Cortex of kidney (tissue), 1 donor: ENCODE measurements at places on chromosomes 3 and 15.

- DNase-seq, result no peak
Measured at GRCh38 chr3:194339356-194339755, 11.8 kb downstream of the CPN2 start.

- DNase-seq, result no peak
Measured at GRCh38 chr3:181630853-181631252, 80.9 kb upstream of the SOX2 start.

DNA sequence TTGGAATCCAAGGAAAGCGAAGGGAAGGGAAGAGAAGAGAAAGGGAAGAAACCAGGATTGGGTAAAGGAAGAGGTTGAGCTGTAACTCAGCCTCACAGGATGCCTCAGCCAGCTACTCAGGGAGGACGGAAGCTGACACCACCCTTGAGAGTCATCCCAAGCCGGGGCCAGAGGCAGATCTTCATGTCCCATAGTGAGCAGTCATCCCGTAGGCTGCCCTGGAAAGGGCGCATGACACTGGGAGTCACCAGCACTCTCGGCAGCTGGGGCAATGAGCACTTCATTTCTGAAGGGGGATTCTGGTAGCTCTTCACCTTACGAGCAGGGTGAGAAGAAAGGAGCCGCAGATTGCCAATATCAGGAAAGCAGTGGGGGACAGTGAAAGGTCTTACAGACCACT lies 60.1 kb upstream of the PCSK6 start:
- DNase-seq, result no peak

- no peak for DNase-seq
Measured at GRCh38 chr3:181715571-181716340, 4.0 kb downstream of the SOX2 start.

DNA sequence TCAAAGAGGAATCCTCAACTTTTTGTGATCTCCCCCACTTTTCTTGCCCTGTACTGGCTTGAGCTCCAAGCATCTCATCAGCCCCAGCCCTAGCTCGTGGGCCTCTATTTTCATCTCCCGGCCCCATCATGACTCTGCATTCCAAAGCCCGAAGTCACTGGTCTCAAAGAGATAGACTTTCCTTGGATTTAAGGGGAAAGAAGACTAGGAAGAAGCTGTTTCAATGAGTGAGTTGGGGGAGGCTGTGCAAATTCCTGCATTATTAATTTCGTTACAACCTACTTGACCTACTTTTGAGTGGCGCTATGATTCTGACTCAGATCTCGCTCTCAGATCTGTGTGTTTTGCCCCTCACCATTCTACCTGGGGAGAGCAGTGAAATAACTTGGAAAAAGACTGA lies 266.6 kb upstream of the TBL1XR1 start:
- no peak for DNase-seq

- no peak for DNase-seq
Measured at GRCh38 chr3:4284865-4285264, 18.3 kb upstream of the SETMAR start.

DNA sequence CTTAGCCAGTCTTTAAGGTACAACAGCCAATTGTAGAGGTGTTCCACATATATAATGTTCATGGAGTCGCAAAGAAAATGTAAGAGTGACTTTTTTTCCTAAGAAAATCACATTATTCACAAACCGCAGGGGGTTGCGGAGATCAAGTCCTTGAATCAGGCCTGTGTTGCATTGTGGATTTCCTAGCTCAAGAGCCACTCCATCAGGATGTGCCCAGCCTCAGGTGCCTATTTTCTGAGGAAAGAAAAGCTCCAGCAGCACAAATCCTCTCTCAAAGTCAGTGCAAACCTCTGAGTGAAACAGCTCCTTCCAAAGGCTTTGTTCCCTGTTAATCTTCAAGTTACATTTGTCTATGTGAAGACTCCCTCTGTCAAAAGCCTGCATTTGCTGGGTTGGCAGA lies 349.4 kb downstream of the CLSTN2 start:
- no peak for DNase-seq

DNA sequence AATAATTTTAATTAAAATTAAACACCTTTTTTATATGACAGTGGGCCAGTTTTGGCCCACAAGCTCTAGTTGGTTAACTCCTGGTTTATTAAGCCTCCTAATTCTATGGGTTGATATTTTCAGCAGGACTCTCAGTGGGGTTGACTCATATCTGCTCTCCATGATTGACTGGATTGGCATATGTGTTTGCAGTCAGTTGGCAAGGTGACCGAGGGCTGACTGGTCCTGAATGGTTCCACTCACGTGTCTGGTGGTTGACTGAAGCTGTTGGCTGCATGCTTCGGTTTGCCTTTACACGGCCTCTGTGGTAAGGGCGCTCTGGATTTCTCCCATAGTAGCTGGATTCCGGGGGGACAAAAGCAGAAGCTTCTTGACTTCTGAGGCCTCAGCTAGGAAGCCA lies 65.3 kb upstream of the ZNF280D start:
- DNase-seq, result no peak

DNA sequence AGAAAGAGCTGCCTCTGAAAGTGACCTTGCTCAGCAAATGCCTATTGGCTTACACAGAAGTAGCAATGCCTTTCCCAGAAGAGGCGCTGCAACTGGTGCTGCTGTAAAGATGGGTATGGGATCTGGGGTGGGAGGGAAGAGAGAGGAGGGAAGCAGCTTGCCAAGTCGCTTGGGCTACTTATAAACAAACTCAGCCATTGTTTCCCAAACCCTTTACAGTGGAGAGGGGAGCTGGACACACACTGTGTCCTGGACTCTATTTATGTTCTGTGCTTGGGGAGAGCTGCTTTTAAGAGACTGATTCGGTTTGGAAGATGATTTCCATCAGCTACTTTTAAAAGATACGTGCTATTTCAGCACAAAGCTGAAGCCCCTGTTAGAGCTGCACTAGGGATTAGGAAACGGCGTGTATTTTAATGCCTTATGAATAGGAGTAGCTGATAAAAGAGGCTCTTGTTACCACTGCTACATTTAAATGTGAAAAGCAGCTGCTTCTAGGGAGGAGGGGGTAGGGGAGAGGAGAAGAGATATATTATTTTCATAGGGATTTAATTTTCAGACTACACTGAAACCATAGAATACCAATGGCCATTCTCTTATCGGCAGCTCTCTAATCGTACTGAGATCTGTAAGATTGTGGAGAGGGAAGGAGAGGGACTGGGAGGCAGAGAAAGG lies 440.6 kb downstream of the MCTP2 start:
- no peak for DNase-seq

GRCh38 chr3:68089572-68090011 lies 435.2 kb upstream of the SUCLG2 start:
- no peak for DNase-seq

DNA sequence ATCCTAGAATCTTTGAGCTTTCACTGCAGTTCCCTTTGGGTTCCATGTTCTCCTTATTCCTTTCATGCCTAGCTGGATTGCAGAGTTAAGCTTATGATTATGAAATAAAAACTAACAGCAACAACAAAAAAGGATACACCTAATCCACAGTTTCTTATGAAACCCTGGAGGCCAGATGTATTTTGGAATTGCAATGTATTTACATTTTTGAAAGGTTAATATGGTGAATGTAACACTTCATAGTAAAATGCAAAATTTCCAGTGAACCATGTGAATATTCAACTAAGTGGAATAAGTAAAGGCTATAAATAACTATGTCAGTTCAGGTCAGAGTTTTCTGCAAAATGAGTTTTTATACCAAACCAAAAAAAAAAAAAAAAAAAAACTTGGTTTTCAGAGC lies 65.8 kb upstream of the FLNB start:
- DNase-seq, result no peak

GRCh38 chr3:60262546-60262945 lies 988.7 kb downstream of the FHIT start:
- no peak for DNase-seq

DNA sequence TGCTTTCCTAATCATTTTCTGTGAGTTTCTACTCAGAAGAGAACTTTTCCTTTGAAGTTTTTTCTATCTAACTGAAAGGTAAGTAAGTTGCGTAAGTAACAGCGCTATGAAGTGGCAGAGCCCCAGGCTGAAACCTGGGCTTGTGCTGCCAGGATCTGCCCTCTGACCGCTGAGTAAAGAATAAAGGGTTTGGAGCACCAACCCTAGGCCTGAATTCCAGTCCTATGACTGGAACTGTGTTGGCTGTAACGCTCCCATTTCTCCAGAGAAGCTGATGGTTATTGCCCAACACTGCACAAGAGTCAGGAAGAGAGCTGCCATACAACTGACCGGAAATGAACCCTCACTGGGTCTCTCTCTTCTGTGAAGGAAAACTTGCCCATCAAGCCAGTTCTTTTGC lies 87.0 kb downstream of the FOXB1 start:
- DNase-seq, result no peak

DNA sequence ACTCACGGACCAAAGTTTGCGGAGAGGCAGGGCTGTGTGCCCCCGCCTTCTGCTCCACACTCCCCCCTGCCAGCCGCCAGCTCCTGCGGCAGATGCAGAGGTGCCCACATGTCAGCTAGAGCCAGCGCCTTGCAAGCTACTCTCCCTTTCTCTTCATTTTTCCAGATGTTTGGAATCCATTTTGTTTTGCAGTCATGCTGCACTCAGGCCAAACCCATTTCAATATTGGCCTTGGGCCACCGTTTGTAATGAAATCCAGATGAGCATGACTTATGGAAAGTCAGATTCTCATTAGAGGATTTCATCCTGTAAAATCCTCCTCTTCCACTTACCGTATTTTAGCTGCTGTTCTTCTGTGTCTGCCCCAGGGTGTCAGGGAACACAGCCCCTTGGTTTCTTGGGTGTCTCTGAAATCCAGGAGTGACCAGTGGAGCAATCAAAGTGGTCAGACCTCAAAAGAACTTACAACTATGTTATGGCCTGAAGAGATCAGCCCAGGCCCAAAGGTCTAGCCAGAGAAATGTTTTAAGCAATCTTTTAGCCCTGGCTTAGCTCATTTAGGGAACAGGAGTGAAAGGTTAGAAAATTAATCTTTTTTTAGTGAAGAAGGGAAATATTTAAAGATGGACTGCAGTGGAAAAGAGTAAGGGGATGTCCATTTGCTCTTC lies 65.8 kb downstream of the AAGAB start:
- DNase-seq, result no peak
